ENCODE measurements at places on chromosomes 6 and 20.
A peak's percentile ranks its signal among the peaks of the same experiment; 100 is the strongest.

GRCh38 chr6:143621159-143621873 lies 56.4 kb upstream of the PHACTR2 start:
- DNase-seq, result no peak

GRCh38 chr20:1838556-1839279 lies 56.5 kb upstream of the SIRPA start:
- no peak for DNase-seq

- no peak for DNase-seq
Measured at GRCh38 chr20:58229198-58229798, 845 bp upstream of the ANKRD60 start.

DNA sequence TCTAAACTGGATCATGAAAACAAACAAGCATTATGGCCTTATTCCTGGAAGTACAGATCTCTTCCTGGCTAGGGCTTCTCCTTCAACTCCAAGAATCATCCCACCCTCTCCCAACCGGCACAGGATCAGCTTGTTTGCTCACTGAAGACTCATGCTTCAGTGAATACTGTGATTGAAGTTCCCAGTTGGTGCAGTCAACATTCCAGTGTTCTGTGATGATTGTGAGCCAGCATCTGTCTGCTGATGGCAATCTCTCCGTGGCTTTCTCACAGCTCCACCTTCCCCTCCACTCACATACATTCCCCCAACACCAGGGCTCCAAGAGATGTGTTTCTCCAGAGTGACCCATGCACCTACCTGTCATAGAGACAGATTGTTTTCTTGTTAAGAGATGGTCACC lies 421.3 kb upstream of the BTBD3 start:
- DNase-seq, result no peak

DNA sequence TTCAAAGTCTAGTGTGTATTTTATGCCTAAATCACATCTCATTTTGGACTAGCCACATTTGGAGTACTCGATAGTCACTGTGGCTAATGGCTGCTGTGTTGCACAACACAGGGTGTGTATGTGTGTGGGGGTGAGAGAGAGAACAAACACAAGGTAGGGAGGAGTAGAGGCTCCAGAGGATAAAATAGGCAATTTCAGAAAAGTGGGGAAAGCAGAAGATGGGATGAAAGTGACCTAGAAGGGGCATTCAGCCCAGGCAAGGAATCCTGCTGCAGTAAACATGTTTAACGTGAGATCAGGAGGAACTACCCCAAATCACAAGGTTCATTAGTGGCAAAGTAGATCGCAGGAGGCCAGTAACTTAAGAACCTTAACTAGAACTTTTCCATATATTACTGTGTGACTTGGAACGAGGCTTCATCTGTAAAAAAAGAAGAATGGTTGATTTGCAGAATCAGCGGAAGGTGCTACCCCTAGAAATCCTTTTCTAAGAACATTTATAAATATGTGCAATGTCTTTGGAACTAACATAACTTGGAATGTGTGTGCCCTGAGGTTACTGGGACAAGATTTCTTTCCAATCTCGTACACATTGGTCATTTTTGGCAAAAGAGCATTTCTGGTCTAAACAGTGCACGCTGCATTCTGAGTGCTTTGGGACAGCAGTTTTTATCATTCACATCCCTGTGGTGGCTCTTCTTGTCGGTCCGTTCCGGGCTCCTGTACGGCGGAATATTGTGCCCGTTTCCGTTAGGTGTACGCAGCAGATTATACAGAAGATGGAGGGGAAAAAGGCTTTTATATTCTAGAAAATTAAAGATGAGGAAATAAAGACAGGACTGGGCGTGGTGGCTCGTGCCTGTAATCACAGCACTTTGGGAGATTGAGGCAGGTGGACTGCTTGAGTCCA lies 2.6 kb downstream of the DUSP22 start:
- DNase-seq, result no peak

GRCh38 chr6:105921781-105922180 lies 164.4 kb upstream of the PRDM1 start:
- no peak for DNase-seq

DNA sequence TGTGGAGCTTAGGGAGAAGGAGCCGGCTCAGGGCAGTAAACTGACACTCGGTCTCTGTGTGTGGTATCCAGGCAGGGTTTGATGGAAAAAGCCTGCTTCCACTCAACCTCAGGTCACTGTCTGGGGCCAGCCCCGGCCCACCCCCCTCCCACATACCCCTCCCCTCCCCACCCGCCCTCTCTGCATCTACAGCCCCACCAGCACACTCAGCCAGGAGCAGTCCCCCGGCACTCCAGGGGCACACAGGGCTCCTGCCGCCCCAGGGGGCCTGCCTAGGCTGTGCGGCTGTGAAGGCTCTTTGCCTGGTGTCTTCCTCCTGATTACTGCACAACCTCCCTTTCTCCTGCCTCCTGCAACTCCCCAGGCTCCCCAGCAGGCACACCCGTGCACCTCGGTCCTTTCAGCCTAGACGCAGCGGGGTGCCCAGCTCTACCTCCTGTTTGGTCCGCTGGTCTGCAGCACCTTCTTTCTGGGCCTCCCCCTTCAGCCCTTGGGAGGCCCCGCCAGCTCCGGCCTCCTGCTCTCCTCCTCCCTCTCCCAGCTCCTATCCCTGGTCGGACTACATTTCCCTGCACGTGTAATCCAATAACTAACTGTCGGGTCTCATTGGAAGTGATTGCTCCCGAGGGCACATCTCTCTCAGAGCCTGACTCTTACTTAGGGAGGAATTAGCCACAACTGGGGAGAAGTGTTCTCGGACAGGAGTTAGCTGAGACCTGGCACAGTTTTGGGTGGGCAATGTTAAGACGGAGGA lies 1.3 kb upstream of the FOXF2 start:
- no peak for DNase-seq

- peak; percentile 41 for DNase-seq
Measured at GRCh38 chr20:33076662-33077372, 2.6 kb upstream of the BPIFB4 start.

GRCh38 chr6:31899215-31899614 lies 1.7 kb upstream of the EHMT2 start:
- no peak for DNase-seq

- no peak for DNase-seq
Measured at GRCh38 chr20:49831022-49831769, 18.6 kb downstream of the SLC9A8 start.

DNA sequence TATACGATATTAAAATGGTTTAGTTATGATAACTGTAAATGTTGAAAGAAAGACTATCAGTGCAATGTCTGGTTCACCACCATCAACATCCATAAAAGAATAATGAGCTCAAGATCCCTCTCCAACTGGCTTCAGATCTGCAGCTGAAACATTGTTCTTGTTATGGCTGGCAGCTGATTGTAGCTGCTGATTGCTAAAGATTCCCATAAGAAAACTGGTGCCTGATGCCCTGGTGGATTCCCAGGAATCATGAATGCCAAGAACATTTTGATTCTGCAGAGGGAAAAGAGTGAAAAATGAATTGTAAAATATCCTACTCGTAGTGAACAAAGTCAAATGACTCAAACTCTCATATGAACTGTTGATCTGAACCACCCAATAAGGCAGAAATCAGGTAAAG lies 1160.2 kb downstream of the EPHA7 start:
- DNase-seq, result no peak

- DNase-seq, result peak; percentile 47
Measured at GRCh38 chr6:32854376-32855178, 585 bp downstream of the PSMB9 start.

GRCh38 chr6:10414756-10415616 lies at the start of gene TFAP2A:
TFAP2A (minus strand) TSS chr6:10415074; CDS start chr6:10414991, 83 bp downstream.
- peak; percentile 94 for DNase-seq

DNA sequence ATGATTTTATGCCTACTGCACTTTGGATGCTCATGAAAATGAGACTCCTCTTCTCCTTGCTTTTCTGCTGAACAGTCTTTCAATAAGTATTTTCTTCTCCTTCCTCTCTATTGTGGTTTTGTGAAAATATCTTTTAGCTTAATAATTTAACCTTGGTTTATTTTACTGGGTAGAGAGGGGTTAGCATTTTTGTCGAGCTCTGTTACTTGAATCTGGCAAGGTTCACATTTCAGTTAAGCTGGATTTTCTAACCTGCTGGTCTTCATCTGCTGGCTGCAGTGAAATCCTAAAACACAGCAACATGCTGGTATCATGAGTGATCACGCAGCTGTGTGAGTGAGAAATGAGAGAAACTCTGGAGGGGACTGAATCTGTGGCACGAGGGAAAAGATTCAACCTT lies 222.7 kb upstream of the NOX3 start:
- no peak for DNase-seq

DNA sequence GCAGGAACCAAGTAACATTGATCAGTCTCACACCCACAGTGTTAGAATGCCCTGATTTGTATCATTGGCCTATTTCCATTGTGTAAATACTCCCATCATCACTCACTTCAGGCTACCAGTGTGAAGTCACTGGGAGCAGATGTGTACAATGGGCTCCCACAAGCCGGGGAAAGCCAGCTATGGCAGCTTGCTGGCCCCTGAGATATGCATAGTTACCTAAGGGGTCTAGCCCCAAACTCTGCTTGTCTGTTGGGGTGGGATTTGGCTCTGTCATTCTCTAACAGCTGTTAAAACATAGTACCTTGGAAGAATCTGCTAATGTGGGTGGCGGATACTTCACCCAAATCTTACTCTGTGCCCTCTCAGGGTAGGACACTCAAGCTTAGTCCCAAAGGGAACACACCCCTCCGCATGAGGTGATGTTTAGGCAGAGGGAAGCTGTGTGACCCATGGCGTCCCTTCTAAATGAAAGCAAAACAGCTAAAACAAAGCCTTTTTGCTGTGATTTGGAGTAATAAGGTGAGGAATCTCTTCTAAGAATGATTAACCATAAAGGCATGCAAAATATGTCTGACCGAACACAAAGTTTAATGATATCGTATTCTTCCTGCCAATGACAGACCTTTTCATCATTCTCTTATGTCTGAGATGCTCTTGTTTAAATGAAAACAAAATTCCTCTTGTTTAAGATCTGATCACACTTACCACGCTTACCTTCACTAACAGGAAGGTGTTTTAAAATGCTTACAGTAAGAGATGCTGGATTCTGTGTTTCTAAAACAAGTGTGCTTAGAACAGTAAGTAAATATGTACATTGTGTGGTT lies 45.9 kb upstream of the PXDC1 start:
- peak; percentile 94 for DNase-seq

DNA sequence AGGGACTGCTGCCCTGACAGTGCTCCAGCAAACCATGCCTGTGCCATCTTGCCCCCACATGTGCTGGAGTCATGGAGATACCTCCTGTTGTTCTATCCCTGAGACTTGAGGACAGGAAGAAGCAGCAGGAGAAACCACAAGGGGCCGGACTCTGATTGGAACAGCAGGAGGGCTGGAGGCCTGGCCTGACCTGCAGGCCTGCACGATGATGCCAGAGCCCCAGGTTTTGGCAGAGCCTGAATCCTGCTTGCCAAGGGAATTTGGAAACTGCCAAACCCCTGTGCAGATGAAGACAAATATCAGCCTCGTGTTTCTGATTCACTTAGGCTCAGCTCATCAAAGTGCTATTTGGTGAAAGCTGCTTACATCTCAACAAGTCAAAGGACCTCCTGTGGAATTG lies 177.6 kb downstream of the MAFB start:
- DNase-seq, result peak; percentile 74

- DNase-seq, result no peak
Measured at GRCh38 chr6:122647765-122648164, 37.6 kb downstream of the PKIB start.

DNA sequence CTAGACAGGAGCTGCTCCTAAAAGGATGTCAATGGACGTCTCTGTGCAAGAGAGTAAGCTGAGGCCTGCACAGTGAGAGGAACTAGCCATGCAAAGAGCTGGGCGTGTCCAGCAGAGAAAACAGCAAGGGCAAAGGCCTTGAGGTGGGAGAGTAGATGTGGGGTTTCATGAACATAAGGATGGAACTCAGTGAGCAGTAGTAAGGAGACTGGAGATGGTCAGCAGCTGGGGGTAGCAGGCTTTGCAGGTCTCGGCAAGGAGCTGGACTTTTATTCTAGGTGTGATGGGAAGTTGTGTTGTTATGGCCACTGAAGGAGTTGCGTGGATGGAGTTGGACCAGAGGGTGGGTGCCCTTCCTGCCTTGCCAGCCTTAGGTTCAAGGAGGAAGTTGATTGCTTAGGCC lies 90.7 kb upstream of the SIRPA start:
- no peak for DNase-seq

DNA sequence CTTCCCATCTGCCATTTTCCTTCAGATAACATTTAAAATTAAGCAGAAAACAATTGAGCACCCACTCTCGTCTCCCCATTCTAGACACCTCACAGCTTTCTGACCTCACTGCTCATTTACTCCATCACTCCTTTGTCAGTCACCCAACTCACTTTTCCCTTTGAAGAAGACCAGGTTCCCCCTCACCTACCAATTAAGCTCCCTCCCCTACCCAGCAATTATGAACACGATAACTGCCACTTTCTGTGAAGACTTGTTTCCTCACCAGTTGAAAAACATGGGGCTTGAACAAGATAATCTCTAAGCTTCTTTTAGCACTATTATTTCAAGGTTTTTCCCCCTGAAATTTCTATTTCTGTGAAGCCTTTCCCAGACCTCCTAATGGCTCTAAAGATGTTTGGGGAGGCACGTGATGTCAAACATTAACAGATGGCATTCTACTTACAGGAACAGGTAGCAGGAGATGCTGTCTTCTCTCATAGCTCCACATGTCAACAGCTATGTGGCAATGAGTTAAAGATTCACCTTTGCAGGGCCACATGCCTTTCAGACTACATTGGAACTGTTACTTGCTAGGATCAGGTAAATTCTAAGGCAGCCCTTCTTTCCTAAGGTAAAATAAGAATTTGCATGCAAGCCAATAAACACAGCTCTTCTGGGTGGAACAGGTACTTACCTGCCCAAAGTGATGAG lies 24.8 kb upstream of the SLA2 start:
- DNase-seq, result no peak

DNA sequence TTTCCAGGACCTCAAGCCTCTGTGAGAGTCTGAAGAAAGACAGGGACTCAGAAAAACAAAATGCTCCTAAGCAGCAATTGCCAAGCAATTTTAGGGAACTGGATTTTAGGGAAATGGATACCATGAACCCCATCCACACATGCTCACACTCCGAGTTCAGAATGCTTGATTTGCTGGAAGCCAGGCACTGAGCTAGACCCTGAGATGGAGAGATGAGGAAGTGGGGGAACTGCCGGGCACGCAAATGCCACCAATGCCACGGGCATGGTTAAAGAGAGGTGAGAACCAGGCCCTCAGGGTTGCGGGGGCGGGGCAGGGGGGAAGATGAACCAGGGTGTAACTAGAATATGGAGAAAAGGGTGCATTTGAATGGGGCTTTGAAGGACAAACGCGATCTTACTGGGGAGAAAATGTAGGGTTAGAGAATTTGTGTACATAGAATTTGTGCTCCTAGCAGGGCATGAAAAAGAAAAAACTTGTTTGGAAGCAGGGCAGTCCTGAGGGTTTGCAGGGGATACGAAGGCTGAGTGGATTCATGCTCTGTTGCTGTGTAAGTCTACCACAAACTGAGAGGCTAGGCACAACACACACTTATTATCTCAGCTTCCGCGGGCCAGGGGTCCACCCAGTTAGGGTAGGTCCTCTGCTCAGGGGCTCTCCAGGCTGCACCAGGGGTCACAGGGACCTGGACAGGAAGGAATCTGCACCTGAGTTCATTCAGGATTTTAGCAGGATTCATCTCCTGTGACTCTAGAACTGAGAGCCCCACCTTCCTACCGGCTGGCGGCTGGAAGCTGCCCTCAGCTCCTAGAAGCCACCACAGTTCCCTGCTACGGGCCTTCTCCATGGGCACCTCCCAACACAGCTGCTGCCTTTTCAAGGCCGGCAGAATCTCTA lies 108.0 kb downstream of the SNX5 start:
- DNase-seq, result no peak
